ENCODE measurements at places on chromosomes 4 and X. TPM values are rescaled to one million over a fixed set of nuclear protein-coding genes. Genes with fewer than 3 reads are reported as not detected.

USP27X gene
- 1.6 TPM for total RNA-seq

GRCh38 chr4:6002926-6003325, 15.3 kb downstream of the C4orf50 start:
- H3K27ac ChIP-seq: no peak overlapping the region
- H3K27me3 ChIP-seq: peaks cover 6% of the 10 kb centered on the region
- no peak overlapping the region for H3K4me3 ChIP-seq
- no peak for DNase-seq

DNA sequence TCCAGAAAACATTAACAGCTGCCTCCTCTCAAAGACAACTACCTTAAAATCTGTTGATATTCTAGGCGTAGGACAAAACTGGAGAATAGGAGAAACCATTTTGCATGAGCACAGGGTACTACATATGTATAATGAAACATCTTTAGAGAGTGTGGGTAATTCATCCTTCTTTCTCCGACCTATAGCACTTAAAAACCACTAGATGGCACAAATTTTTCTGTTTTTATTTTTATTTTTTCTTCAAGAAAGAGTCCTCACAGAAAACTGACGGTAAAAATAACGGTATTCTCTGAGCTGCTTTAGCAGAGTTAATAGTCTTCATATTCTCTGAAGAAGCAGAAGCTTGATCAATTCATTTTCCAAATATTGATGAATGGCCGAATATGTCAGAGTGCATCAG, 14.6 kb downstream of the SMIM31 start:
- H3K27me3 ChIP-seq: peaks cover 7% of the 10 kb centered on the region
- no peaks in the 10 kb centered on the region for H3K4me1 ChIP-seq
- no peak overlapping the region for H3K27ac ChIP-seq
- H3K4me3 ChIP-seq: no peak overlapping the region
- no peak for DNase-seq

GRCh38 chr4:60652933-60653332, 547.2 kb upstream of the ADGRL3 start:
- no peak for DNase-seq
- no peaks in the 10 kb centered on the region for H3K36me3 ChIP-seq
- no peaks in the 10 kb centered on the region for H3K4me1 ChIP-seq
- H3K27ac ChIP-seq: no peak overlapping the region
- no peaks in the 10 kb centered on the region for H3K27me3 ChIP-seq

DNA sequence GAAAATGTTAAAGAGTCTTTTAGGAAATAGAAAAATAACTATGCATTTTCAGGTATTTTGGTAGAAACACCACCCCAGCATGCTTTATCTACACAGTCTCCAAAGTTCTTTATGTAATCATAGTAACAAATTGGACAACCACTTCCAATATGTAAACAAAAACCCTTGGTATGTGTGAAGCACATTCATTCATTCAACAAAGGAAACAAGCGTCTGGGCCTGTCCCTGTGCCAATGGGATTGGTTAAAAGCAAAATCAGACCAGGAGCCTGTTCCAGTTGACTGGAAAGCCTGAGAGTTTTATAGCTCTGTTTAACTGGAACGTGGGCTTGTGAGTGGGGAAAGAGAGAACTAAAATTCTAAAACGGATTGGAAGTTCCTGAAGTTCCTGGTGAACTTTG, 41.3 kb upstream of the TENM3 start:
- H3K4me3 ChIP-seq: no peak overlapping the region
- H3K27me3 ChIP-seq: no peaks in the 10 kb centered on the region
- H3K36me3 ChIP-seq: no peaks in the 10 kb centered on the region
- no peak overlapping the region for H3K27ac ChIP-seq
- H3K4me1 ChIP-seq: no peaks in the 10 kb centered on the region

DNA sequence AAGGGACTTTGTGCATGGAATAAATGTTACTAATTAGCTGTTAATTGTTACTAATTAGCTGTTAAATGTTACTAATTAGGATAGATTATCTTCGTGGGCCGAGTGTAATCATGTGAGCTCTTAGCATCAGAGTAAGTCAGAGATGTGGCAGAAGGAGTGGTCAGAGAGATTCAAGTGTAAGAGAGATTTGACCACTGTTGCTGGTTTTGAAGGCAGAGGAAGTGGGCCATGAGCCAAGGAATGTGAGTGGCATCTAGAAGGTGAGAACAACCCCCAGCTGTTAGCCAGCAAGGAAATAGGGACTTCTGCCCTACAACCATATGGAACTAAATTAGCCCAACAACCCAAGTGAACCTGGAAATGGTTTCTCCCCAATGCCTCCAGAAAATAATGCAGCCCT, 28.2 kb downstream of the ODAPH start:
- no peaks in the 10 kb centered on the region for H3K4me1 ChIP-seq
- no peaks in the 10 kb centered on the region for H3K36me3 ChIP-seq
- H3K27me3 ChIP-seq: peaks cover 19% of the 10 kb centered on the region
- H3K4me3 ChIP-seq: no peak overlapping the region
- no peak for DNase-seq
- H3K27ac ChIP-seq: no peak overlapping the region

DNA sequence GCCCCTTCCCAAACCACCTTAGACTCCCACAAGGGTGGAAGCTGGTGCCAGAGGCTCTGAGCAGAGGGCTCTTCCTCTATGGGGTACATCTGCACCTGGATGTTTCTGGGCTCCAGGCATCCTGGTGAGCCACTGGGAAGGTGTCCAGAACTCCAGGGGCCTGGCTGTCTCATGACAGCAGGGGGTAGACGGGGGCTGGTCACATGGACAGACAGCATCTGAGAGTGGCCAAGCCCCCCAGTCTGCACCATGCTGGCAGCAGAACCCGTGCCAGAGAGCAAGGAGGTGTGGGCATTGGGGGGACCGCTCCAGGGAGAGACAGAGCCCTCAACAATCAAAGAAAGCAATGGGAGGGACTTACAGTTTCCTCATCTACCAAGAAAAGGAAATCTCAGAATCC, 39.5 kb downstream of the ZFYVE28 start:
- H3K36me3 ChIP-seq: no peaks in the 10 kb centered on the region
- H3K4me1 ChIP-seq: peaks cover 5% of the 10 kb centered on the region
- H3K4me3 ChIP-seq: no peak overlapping the region
- H3K27me3 ChIP-seq: peaks cover 8% of the 10 kb centered on the region
- DNase-seq: no peak
- H3K27ac ChIP-seq: no peak overlapping the region

DNA sequence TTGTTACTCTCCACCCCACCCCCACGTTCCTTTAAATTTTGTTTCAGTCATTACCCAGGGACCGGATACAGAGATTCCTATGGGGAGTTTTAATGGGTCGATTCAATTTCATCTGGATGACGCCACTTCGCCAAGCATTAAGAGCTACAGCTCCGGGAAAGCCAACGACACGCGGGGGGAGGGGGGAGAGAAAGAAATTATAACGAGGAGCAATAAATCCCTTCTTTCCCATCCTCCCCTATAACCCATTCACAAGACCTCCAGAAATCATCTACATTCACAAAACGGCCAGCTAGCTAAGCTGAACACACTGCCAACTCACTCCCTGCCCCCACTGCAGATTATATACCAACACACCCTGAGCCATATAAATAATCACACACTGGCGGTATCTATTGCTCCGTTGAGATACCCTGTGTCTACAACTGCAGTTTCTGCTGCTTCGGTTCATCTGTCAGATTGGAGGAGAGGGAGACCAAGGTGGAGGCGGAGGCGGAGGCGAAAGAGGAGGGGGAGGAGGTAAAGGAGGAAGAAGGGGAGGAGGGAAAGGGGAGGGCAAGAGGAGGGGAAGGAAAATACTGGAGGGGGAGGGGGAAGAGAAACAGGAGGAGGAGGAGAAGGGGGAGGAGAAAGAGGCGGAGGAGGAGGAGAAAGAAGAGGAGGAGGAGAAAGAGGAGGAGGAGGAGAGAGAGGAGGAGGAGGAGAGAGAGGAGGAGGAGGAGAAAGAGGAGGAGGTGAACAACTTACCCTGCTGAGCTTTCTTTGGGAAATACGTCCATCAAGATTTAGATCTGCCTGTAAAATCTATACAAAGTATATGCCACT, 113.9 kb upstream of the VAMP7 start:
- no peaks in the 10 kb centered on the region for H3K36me3 ChIP-seq
- H3K27me3 ChIP-seq: no peaks in the 10 kb centered on the region
- no peak overlapping the region for H3K27ac ChIP-seq
- peak; percentile 76 for DNase-seq

DNA sequence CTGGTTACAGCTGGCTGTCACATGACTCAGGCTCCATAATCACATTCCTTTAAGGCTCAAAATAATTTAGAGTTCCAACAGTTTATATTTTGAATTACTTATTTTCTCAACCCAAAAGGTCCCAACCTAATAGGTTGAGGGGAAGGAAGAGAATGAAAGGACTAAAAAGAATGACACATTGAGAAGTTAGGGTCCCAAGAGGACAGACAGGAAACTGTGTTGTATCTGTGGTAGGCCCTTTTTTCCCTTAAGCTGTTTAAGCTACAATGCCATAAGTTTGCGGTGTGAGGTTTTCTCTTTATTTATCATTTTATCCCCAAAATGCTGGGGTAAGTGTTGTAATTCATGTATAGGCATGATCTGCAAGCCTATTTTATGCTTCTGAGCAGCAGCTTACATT, 290.2 kb downstream of the ZNF674 start:
- DNase-seq: no peak
- H3K4me3 ChIP-seq: no peak overlapping the region
- no peak overlapping the region for H3K27ac ChIP-seq
- H3K36me3 ChIP-seq: no peaks in the 10 kb centered on the region
- H3K4me1 ChIP-seq: peaks cover 7% of the 10 kb centered on the region

DNA sequence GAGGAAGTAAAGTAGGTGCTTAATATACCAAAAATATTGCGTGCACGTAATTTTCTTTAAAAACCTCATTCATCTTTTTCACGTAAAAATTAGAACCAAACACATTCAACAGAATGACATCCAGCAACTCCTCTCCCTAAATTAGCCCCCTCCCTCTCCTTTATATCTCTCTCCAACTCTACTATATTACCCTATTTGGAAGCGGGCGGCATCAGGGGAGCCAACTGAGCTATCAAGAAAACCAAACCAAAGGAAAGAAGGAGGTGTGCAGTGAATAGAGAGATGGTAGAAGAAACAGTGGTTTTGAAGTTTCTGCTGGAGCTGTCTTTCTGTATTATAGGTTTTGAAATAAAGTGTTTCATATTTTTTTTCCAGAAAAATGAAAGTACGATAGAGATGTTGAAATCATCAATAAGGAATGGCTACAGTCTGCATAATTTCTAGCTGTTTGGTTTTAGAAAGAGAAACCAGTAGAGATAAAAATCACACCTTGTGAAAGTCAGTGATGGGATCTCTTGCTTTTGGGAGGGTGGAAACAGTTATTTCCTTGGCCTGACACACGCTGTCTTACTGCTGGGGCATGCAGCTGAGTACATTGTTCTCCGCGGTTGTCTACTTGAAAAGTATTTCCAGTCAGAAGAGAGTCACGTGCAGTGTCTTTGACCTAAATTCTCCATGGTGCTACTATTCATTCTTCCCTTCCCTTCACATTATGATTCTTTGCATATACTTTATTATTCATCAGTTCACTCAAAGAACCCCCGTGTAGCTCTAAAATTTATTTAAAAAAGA, 94.1 kb upstream of the WDR17 start:
- no peaks in the 10 kb centered on the region for H3K36me3 ChIP-seq
- no peak overlapping the region for H3K27ac ChIP-seq
- H3K4me3 ChIP-seq: no peak overlapping the region
- no peak for DNase-seq
- H3K4me1 ChIP-seq: no peaks in the 10 kb centered on the region
